Hypothalamus (tissue), 51 donors: ENCODE measurements at places on chromosomes 5 and 9.

DNA sequence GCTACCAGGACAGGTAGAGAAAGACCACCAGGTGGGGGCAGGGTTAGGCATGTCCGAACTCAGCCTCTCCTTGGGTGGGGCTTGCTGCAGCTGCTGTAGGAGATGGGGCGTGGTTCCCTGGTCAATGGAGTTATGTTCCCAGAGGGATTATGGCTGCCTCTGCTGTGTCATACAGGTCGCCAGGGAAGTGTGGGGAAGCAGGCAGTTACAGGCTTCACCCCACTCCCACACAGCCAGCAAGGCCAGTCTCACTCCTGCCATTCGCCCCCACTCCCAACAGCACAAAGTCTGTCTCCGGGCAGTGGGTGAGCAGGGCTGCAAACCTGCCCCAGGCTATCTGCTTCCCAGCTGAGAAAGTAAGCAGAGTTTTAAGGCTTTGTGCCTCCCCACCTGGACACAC, 20.0 kb upstream of the CEP72 start:
- DNase-seq, result no peak

DNA sequence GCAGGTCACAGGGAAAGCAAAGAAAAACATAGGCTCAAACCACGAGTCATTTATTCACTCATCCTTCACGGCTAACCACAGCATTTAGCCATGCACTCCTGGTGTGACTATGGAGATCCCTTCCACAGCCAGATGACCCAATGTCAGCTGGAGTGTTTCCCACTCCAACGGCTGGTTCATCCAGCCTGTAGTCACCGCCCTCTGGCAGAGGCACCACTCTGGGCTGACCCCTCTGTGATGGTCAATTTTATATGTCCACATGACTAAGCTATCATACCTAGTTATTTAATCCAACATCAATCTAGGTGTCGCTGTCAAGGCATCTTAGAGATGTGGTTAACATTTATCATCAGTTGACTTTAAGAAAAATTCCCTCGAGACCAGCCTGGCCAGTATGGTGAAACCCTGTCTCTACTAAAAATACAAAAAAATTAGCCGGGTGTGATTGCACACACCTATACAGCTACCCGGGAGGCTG, 9.5 kb upstream of the PHF19 start:
- DNase-seq, result no peak

DNA sequence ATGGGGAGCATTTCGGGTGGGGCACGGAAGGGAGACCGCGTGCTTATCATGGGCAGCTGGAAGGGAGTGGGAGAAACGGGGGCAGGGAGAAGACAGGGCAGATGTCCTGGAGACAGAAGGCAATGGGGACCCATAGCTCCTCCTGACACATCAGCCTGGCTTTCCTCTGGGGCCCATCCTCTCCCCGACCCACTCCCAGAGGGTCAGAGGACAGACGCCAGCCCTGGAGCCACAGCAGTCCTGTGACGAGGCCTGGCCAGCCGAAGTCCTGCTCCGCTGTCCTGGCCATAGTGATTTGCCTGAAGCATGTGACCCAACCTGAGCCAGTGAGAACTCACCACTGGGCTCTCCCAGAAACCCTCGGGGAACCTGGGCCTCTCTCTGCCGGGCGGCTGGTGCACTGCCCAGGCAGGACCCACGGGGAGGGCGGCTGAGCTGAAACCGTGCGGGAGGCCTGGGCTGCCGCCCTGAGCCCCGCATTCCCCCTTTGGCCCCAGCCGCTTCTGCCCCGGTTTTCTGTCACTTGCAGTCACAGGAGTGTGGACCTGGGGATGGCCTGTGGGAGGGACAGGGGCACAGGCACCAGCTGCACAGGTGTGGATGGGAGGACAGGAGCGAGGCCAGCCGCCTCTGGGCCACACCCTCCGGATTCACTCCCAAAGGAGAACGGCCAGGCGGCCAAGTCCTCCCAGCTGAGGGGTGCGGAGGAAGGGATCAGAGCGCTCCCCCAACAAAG, 19.8 kb downstream of the ADAMTS2 start:
- no peak for DNase-seq

- no peak for DNase-seq
These were observed 208.1 kb downstream of the SNX18 start for GRCh38 chr5:54725391-54726280.

DNA sequence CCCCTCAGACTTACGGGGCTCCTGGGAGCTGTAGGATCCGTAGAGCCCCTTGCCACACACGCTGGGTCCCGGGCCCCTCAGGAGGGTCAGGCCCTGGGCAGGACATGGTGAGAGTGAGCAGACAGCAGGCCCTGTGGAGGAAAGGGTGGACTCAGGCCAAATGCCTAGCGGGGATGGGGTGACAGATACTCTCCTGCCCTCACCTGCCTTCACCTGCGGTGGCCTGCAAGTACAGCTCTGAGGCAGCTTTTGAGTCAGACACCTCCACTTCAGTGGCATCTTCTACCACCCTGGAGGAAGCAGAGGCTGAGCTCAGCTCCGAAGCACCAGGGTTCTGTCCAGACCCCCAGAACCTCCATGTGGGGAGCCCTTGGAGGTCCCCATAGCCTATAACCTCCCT, 26.2 kb downstream of the SLC35A4 start:
- no peak for DNase-seq

DNA sequence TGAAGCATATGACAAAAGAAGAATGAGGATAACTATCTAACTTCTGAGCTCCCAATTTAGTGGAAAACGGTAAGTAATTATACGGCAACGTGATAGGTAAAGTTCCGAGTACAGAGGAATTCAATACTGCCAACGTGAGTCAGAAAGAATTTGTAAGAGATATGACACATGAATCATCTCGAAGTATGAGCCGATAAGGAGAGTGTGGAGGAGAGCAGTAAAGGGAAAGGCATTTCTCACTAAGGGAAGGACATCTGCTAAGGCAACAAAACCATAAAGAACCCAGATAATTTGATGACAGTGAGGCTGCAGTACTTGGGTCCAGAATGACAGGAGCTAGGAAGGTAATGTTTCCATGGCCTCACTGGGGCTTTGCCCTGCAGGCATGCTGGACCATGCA, 11.0 kb downstream of the MPDZ start:
- DNase-seq, result no peak

DNA sequence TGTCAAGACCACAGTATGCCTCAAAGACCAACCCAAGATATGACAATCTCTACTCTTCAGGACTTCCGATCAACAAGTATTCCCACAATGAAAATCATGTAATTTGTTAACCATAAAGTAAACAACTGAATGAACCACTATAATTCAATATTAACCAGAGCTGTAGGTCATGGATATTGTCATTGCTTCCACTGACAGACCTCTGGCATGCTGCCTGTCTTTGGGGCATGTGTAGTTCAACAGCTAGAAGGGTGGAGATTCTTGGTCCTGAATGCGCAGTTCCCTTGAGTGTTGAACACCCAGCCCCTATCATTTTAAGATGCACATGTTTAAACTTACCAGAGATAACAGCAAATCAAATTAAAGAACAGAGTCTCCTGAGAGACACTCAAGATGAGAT, 283.0 kb downstream of the CEMIP2 start:
- no peak for DNase-seq

DNA sequence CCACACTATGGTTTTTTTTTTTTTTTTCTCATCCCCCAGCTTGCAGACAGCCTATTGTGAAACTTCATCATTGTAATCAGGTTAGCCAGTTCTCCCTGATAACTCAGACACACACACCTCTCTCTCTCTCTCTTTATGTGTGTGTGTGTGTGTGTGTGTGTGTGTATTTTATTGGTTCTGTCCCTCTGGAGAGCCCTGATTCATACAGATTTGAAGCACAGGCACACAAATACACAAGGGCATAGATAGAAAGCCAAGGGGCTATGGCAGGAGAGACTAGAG, 20.6 kb upstream of the VCAN start:
- no peak for DNase-seq

GRCh38 chr5:32057187-32058096, 116.7 kb downstream of the GOLPH3 start:
- no peak for DNase-seq

- no peak for DNase-seq
These were observed 24.3 kb upstream of the KCNIP1 start for GRCh38 chr5:170479484-170479883.

DNA sequence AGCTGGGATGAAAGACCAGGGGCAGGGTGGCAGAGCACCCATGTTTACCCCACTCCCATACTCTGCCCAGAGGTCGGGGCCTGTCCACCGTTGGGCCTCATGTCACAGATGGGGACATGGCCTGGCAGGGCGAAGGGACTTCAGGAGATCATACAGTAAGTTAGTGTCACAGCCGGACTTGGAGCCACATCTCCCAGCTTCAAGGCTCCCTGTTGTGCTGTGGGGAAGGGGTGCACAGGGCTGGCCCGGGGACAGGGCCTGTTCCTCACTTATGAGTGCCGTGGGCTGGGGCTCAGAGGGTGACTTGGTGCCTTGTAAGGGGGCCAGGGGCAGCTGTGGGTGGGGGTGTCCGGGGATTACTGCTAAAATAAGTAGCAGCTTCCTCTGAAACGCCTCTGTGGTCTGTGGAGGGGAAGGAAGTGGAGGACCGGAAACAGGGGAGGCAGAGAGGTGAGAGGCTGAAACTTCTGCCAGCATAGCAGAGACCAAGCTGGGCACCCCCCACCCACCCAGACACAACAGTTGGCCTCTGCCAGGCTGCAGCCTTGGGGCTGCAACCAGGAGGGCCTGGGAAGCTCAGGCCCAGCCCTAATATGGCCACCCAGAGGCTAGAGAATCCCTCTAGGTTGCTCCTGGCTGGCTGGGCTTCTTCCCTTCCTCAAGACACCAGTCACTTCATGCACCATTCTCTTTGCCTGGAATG, 41.1 kb upstream of the NEK6 start:
- DNase-seq, result no peak

- no peak for DNase-seq
These were observed 44.4 kb upstream of the GRIA1 start for GRCh38 chr5:153445875-153446579.

- DNase-seq, result no peak
These were observed 168.5 kb downstream of the ACTL7B start for GRCh38 chr9:108687006-108687987.

GRCh38 chr5:133113331-133114061, 61.7 kb downstream of the HSPA4 start:
- no peak for DNase-seq

DNA sequence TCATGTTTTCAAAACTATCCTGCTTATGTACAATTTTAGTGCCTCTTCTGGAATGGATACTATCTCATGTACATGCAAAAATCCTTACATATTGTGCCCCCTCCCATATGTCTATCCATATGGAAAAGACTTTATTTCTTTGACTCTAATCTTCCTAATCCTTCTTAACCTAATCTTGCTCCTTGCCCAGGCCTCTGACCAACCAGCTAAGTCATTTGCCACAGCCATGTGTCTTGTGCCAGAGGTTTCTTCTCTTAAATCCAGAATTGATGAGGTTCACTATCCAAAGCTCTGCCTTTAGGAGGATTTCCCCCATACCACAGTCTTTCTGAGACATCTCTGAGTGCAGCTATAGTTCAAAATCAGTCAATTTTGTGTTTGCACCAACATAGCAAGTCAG, 68.9 kb upstream of the RNF180 start:
- no peak for DNase-seq

GRCh38 chr9:81519816-81520495, 169.4 kb downstream of the TLE1 start:
- DNase-seq, result no peak

- DNase-seq, result no peak
These were observed 3.2 kb downstream of the MROH2B start for GRCh38 chr5:41067714-41068568.

GRCh38 chr5:172801179-172801671, 30.2 kb upstream of the DUSP1 start:
- no peak for DNase-seq

DNA sequence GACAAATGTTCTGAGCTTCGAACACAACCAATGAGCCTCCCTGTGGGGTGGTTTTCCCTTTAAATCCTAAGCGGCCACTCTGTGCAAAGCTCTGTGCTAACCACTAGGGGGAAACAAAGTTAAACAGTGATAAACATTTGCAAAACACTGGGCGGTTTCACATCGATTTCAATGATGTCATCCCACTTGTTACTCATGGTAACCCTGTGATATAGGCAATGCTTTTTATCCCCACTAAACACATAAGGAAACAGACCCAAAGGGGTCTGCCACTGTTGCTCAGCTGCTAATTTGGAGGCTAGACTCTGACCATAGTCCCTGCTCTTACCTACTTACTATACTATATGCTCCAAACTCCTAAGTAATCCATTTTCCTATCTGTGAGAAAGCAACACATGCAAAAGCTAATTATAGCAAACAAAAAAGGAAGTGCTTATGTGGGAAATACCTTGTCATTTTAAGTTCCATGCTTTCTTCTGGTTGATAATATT, 57.3 kb downstream of the PTPN3 start:
- no peak for DNase-seq

- DNase-seq, result no peak
These were observed 27.7 kb downstream of the RANBP3L start for GRCh38 chr5:36273809-36274526.

DNA sequence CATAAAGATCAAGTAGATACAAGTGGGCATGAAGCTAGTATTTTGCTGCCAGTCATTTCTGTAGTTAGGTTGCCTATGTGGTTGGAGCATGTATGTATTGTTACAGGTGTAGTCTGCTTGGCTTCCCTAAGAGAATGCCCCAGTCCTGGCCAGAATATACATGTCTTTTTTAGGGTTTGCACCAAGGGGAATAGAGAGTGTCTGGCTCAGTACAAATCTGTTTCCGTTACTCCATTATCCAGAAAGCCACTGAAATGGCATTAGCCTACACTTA, 23.2 kb downstream of the TGFBR1 start:
- no peak for DNase-seq

DNA sequence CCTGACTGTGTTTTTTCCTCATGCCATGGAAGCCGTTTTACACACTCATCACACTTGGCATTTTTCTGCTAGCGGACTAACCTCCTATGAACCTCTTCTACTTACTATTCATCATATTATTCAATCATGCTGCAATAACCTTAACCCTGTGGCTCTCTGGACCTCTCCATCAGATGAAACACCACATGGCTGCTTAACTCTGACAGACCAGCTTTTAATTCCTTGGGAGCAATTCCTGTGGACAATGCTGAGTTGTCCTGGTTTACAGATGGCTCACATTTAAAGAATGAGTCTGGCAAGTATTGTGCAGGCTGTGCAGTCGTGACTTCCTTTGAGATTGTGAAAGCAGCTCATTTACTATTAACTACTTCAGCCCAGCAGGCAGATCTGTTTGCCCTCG, 9.0 kb downstream of the OR1J1 start:
- no peak for DNase-seq

GRCh38 chr5:139654464-139654863, 6.3 kb downstream of the CXXC5 start:
- DNase-seq, result no peak

DNA sequence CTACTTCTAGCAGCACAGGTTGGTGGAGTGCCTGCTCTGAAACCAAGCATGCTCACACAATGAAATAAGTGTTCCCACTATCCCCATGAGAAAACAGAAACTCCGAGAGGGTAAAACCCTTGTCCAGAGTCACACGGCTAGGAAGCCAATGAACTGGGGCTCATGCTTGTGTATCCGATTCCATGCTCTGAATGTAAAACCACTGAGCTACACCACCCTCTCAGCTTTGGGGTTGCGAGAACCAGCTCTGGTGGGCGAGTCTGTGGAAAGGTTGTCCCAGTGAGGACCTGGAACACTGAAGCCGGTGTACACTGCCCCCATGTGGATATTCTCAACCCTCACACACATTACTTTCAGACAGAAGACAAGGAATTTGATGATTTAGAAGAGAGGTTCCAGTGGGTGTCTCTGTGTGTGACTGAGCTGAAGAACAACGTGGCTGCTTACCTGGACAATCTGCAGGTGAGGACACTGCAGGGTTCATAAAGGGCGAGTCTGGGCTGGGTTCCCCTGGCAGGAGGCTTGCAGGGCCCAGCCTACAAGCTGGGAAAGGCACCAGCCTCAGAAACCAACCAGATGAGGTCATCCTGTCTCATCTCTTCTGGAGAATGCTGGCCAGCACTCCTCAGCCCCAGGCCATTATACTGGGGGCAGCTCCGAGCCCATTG, 37.4 kb downstream of the ARHGEF37 start:
- no peak for DNase-seq
